ENCODE measurements at places on chromosomes 4 and X.

DNA sequence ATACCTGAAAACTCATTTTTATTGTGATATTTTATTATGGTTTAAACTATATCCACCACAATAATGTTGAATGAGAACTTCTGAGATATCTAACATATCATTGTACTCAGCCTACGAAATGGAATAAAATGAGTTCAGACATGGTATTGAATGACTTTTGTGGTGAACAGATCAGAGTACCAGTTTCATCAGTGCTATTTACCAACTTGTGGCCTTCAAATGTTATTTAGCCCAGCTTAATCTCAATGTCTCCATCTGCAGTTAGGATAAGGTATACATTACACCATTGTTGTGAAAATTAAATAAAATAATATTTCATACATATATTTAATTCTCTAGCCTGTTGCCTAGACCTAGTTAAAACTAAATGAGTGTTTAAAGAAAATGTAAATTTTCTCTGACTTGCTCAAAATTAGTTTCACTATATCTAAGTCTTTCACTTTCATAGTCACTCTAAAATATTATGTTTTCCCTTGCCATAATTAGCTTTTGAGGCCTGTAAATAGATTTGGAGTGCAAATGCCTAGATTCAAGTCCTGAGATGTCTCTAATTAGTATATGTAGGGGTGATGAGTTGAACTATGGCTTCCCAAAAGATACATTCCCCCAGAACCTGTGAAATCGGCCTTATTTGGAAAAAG lies 594.2 kb downstream of the STPG2 start:
- DNase-seq = no peak
- H3K4me3 ChIP-seq = no peak overlapping the region
- H3K27ac ChIP-seq = no peak overlapping the region
- peaks cover 3% of the 10 kb centered on the region for H3K36me3 ChIP-seq
- H3K4me1 ChIP-seq = no peaks in the 10 kb centered on the region
- no peaks in the 10 kb centered on the region for H3K27me3 ChIP-seq

- H3K27me3 ChIP-seq = no peaks in the 10 kb centered on the region
- H3K36me3 ChIP-seq = no peaks in the 10 kb centered on the region
- H3K4me3 ChIP-seq = no peak overlapping the region
- no peak overlapping the region for H3K27ac ChIP-seq
These were observed 3.5 kb downstream of the CCDC22 start for GRCh38 chrX:49238735-49239134.

DNA sequence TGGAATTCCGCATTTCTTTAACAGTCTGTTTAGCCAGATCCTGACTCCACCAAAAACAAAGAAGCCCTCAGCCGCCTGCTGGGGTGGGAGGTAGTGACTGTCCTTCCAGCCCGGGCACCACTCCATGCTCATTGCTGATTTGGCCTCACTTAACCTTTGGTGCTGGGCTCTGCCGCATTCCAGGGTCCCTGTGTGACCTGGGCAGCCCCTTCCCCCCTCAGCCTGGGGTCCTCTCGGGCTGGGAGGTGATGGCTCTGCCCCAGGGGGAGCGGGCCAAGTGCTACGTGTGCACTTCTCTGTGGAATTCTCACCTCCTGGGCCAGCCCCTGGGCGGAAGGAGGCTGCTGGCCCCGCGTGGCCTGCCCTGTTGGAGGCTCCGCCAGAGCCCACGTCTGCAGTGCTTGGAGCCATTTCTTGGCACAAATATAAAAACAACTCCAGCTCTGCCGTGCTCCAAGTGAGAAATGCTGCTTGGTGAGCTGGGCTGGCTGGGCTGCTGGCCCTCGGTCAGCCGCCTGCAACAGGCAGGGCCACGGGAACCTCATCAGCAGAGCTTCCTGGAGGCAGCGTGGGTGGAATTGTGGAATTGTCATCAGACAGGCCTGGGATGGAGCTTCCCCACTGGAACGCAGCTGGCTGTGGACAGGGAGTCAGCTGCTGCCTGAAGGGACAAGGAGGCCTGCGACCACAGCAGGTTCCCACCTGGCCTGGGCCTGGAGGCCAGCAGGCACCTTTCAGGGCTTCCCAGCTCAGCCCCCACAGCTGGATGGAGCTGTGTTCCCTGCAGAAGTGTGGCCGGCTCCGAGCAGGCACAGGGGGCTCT lies 66.0 kb downstream of the TRMT44 start:
- DNase-seq = no peak
- no peaks in the 10 kb centered on the region for H3K27me3 ChIP-seq
- no peaks in the 10 kb centered on the region for H3K36me3 ChIP-seq

DNA sequence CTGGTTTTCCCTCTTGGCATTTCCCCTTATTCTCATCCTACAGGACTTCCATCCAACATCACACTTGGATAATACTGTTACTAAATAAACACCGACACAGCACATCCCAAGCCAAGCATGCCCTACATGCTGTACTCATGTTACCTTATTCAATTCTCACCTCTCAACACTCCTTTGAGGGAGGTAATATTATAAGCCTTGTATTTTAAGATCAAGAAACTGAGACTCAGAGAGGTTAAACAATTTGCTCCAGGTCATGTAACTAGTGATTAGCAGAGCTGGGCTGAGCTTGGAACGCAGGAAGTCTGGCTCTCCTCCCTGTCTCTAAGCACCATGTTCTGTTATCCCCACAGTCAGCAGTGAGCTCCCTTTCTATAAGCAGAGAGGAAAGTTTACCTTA lies 333.6 kb upstream of the IGFBP7 start:
- no peaks in the 10 kb centered on the region for H3K27me3 ChIP-seq
- no peaks in the 10 kb centered on the region for H3K36me3 ChIP-seq
- no peak overlapping the region for H3K27ac ChIP-seq
- H3K4me1 ChIP-seq = peaks cover 22% of the 10 kb centered on the region
- H3K4me3 ChIP-seq = no peak overlapping the region

DNA sequence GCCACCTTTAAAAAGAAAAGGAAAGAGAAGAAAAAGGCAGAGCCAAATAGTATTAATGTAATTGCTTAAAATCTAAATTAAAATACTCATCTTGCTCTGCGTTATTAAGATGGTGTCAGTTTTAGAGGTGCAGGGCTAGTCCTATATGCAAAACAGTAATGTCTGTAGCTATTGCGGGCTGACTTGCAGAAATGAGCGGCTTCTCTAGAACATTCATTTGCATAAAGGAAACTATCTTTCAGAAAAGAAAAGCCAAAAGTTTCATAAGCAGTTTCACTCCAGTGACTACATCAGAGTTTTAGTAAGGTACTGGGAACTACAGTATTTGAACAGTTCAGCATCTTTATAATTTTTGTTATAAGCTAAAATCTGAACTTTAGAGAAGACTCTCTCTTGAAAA lies 6.0 kb downstream of the SMAD1 start:
- peaks cover 13% of the 10 kb centered on the region for H3K4me1 ChIP-seq
- DNase-seq = no peak
- no peak overlapping the region for H3K4me3 ChIP-seq
- H3K27ac ChIP-seq = no peak overlapping the region
- H3K27me3 ChIP-seq = no peaks in the 10 kb centered on the region
- H3K36me3 ChIP-seq = no peaks in the 10 kb centered on the region

All from type B pancreatic cell (in vitro differentiated cells).